ENCODE measurements at places on chromosomes 2 and 18. TPM values are rescaled to one million over a fixed set of nuclear protein-coding genes. Genes with fewer than 3 reads are reported as not detected.
A peak's percentile ranks its signal among the peaks of the same experiment; 100 is the strongest.

KRTCAP3 gene
- total RNA-seq, result not detected

IL1RL1 gene
- total RNA-seq, result not detected

GRCh38 chr2:67840460-67841068, 222.2 kb downstream of the C1D start:
- peak; percentile 82 for DNase-seq
- H3K27me3 ChIP-seq, result no peaks in the 10 kb centered on the region
- no peak overlapping the region for H3K27ac ChIP-seq
- H3K4me3 ChIP-seq, result no peak overlapping the region

- no peaks in the 10 kb centered on the region for H3K4me1 ChIP-seq
- no peaks in the 10 kb centered on the region for H3K36me3 ChIP-seq
- no peak for DNase-seq
- no peak overlapping the region for H3K4me3 ChIP-seq
Measured at GRCh38 chr2:122129399-122129798, 373.9 kb downstream of the TSN start.

DNA sequence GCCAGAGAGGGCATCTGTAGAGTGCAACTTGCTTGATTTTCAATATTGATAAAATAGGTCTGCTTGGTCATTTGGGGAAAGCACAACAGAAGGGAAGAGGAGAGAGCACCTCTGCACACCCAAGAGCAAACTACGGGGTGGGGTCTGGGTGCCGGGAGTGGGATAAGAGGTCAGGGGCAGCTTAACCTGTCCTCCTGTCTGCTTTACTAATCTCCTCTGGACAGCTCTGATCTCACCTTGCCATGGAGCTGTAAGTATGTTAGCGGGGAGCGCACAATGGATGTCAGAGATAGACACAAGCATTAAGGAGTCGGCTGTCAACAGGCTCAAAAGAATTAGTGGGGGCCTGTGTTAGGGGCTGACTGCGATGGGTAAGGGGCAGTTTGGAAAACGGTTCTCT, 328.7 kb downstream of the CYRIA start:
- no peaks in the 10 kb centered on the region for H3K36me3 ChIP-seq
- DNase-seq, result no peak
- H3K4me3 ChIP-seq, result no peak overlapping the region
- H3K27ac ChIP-seq, result no peak overlapping the region

GRCh38 chr2:220779931-220780330, 792.2 kb downstream of the EPHA4 start:
- H3K4me1 ChIP-seq, result peaks cover 22% of the 10 kb centered on the region
- DNase-seq, result peak; percentile 82
- no peaks in the 10 kb centered on the region for H3K36me3 ChIP-seq
- H3K27me3 ChIP-seq, result no peaks in the 10 kb centered on the region
- H3K27ac ChIP-seq, result no peak overlapping the region
- peak overlapping the region; percentile 13 for H3K4me3 ChIP-seq

DNA sequence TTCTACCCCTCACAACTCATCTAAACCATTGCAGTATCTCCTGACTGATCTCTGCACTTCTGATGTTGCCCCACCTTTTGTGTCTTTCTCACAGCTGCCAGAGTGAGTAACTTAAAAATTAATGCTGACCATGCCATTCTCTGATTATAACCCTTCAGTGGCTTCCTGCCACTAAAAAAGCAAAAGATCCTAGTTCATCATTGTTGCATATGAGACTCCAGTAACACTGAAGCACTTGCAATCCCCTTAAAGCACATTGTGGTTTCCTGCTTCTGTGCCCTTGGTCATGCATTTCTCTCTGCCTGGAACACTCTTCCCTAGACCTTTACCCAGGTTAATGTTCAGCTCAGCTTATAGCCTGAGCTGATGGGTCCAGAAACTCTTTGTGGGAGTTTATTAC, 95.1 kb upstream of the WDSUB1 start:
- no peaks in the 10 kb centered on the region for H3K4me1 ChIP-seq
- H3K4me3 ChIP-seq, result no peak overlapping the region
- H3K27ac ChIP-seq, result no peak overlapping the region
- DNase-seq, result no peak

DNA sequence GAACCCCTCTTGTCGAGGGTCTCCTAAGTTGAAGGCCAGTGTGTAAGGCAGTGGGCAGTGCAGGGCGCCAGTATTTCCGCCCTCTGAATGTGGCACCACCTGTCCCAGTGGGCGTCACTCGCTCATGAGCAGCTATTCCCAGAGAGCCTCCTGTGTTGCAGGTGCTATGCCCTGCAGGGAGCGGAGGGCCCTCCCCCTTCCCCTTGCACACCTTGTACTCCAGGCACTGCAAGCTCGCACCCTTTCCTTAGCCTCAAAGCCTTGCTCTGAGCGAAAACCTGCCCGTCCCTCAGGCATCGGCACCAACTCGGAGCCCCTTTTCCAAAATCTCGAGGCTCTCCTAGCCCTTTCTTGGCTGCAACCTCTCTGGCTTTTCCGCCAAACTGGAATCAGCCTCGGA, 282.7 kb downstream of the AGAP1 start:
- H3K4me1 ChIP-seq, result no peaks in the 10 kb centered on the region
- H3K36me3 ChIP-seq, result no peaks in the 10 kb centered on the region
- no peaks in the 10 kb centered on the region for H3K27me3 ChIP-seq
